Activated CD8-positive, alpha-beta T cell treated with anti-CD3 and anti-CD28 coated beads, Interleukin-2, amount 10 ng/mL, durations not matched to agents 7 days and 5 days (primary cell): ENCODE measurements at places on chromosomes 7 and 10.

DNA sequence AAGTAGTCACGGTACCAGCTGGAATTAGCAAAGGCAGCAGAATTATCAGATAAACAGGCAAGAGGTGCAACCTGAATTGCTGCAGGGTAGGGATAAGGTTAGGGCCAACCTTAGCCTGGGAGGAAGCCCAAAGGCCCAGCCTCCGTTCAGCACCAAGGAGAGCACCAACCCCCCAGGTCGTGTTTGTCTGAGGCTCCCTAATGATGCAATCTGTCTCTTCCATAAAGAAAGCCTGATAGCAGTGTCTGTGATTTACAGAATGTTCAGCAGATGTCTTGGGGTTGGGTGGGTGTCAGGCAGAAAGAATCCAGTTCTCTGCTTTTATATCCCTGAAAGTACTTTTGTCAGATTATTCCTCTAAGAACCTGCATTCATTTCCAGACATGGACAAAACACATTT lies 328.4 kb upstream of the AOAH start:
- peak; percentile 54 for DNase-seq

GRCh38 chr7:80187279-80187678 lies 52.6 kb downstream of the GNAI1 start:
- no peak for DNase-seq

DNA sequence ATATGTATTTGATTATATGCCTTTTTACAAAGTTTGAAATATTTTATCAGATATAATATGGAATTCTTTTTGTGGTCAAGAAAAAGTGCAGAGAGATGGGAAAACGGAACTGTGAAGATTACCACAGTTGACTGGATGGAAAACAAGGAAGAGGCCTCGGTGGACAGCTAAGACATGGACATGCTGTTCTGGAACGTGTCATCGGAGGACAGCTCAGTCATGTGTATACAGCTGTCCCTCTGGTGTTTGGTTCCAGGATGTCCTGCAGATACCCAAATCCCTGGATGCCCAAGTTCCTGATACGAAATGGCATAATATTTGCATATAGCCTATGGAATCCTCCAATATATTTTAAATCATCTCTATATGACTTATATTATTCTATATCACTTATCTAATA lies 49.4 kb downstream of the TRIL start:
- no peak for DNase-seq

DNA sequence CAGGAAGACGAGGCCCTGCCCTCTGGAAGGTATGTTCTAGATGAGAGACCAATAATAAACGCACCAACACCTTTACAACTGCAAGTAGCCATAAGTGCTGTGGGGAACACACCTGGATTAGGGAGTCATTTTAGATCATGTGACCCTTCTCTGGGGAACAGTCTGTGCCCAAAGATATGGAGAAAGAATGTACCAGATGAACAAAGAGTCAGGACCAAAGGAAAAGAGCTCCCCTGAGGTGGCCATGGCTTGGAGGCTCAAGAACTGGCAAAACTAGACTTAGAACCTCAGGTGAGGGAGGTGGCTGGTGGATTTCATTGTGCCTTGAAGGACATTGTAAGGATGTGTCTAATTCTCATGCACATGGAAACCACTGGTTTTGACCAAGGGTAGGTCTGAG lies 10.3 kb upstream of the EN2 start:
- no peak for DNase-seq

DNA sequence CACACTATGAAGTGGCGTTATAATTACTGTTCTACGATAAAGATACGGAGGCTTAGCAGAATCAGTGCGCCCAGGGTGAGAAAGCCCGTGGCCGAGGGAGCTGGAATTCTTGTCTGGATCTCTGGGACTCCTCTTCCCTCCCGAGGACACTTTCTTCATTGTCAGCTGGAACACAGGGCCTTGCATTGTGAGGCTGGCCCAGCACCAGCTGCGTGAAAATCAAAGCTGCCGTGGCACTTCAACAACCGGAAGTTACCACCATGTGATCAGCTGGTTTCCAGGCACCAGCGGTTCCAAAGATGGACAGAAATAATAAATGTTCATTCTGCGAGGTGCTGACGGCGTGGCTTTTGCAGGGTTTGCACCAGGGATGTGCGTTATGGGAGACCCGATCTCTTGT lies 234.0 kb upstream of the PITRM1 start:
- DNase-seq: no peak

GRCh38 chr7:122298618-122299017 lies 5.9 kb downstream of the FEZF1 start:
- no peak for DNase-seq

DNA sequence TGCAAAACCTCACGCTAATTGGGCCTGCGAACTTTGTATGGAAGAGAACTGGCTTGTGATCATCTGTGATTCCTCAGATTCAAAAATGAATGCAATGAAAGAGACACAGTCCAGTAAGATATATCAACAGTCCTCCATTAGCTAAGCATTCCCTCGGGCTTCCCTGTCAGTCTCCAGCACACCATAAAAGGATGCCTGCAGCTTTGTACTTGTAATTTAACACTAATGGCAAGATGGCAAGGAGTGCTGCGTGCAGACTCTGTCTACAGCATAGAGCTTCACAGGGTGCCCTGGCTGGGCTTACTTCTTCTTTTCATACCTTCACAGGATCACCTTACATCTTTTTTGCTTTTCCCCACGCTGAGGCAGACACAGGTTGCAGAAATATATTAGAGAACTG lies 200.0 kb downstream of the GFRA1 start:
- DNase-seq: no peak

GRCh38 chr7:91846436-91846835 lies 34.1 kb downstream of the MTERF1 start:
- DNase-seq: no peak

DNA sequence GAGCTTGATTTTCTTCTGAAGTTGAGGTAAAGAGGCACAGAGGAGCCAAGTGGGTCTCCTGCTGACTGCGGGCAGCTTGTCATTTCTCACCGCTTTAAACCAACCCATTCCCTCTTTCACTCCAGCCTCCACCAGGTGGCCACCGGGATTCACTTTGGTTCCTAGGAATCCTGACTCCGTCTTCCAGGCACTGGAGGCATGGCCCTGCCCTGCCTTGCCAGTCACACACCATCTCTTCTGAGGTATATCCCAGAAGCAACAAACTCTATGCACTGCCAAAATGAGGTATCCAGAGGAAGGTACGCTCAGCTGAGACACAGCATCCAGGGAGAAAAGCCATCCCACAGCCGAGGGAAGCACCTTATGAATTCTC lies 280.8 kb downstream of the TNS3 start:
- no peak for DNase-seq

- no peak for DNase-seq
These were observed 131.6 kb downstream of the PKD1L1 start for GRCh38 chr7:47816647-47817046.

- no peak for DNase-seq
These were observed 4.5 kb downstream of the MBL2 start for GRCh38 chr10:52768001-52768532.

- no peak for DNase-seq
These were observed 202.7 kb downstream of the DNAJB6 start for GRCh38 chr7:157539521-157539920.

DNA sequence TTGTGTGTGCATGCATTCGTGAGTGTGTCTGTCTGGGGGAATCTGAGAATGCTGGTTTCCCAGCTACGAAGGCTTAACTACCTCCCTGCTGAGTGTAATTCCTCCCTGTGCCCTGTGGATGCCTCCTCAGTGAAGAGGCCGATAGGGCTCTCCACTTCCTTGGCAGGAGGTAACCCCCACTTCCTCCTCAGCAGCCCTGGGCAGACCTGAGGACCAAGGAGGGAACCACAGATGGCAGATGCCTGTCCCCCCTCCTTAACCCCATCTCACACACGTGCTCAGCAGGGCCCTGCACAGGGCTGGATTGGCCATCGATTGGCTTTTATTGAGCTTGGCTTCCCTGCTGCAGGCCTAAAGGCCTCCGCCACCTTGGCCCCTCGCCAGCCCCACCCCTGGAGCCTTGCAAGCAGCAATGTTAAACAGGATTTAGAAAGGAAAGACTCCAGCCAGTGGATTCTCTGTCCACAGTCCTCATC lies 45.6 kb upstream of the LRRC4 start:
- DNase-seq: no peak

GRCh38 chr10:82981137-82981723 lies 1106.2 kb downstream of the NRG3 start:
- DNase-seq: no peak

DNA sequence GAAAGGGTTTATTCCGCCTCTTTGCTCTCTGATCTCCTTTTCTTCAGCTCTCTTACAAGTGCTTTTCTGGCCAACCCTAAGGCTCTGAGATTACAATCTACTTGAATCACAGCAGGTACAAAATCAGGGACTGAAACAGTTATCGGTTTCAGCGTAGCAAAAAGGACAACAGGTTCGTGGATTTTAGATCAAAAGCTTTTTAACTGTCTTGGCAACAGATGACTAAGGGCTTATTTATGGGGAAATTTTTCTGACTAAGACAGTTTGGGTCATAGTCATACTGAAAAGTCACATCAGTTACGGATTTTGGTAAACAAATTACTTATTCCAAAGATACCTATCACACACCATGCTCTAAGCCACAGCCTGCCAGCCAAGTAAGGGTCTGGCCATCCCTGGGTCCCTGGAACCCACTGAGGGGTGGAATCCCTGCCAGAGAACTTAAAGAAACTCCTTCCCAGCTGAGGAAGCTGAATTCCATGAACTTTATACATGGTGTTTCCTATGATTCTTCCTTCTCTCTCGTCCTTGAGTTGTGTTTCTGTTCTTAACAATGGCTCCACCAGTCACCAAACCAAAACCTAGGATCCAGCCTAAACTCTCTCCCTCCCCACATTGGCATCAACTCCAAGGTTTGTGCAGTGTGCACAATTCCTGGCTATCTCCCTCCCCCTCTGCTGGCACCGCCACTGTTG lies 169.3 kb downstream of the FAM107B start:
- no peak for DNase-seq

DNA sequence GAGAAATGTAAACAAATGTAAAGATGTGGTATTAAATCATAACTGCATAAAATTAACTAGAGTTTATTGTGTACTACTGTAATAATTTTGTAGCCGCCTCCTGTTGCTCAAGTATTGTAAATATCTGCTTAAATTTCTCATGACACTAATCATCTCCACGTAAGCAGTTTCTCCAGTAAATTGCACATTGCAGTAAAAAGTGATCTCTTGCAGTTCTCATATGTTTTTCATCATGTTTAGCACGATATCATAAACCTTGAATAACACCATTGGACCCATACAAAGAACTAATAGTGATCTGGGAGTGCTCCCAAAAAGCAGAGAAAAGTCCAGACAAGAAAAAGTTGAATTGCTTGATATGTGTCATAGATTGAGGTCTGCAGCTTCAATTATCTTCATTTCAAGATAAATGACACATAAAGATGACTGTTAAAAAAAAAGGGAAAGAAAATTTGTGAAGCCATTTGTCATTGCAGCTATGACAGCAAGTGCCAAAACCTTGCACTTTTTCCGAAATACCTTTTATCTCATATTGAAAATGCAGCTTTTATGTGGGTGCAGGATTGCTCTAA lies 15.3 kb downstream of the LIPA start:
- DNase-seq: no peak

- no peak for DNase-seq
These were observed 147.5 kb downstream of the SEMA3D start for GRCh38 chr7:85039196-85039923.

GRCh38 chr10:12346707-12347106 lies 2.6 kb upstream of the CAMK1D start:
- DNase-seq: no peak

DNA sequence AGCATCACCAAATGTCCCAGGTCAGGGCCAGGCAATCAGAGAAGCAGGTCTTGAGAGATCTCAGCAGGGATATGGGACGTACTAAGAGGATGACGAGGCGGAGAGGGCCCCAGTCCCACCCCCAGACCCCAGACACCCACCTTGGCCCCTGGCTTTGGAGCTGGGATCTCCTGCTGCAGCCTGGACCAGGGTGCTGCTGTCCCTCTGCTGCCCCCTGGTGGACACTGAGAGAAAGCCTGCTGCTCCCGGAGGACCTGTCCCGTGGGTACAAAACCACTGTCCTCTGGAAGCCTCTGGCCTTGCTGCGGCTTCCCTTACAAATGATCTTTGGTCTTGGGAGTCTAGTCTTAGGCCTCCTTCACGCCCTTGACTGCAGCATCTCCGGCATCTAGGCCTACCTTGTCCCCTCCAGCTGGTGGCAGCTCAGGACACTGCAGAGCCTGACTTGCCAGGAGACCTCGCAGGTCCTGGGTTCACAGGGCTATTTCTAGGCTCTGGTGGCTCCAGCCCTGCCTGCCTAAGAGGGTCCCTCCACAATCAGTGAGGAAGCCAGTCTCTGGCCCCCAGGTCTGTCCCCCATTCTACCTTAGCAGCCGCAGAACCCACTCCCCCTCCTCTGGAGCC lies 97.1 kb downstream of the RGS10 start:
- DNase-seq: peak; percentile 89

GRCh38 chr7:139871820-139872219 lies 42.8 kb downstream of the TBXAS1 start:
- DNase-seq: no peak

DNA sequence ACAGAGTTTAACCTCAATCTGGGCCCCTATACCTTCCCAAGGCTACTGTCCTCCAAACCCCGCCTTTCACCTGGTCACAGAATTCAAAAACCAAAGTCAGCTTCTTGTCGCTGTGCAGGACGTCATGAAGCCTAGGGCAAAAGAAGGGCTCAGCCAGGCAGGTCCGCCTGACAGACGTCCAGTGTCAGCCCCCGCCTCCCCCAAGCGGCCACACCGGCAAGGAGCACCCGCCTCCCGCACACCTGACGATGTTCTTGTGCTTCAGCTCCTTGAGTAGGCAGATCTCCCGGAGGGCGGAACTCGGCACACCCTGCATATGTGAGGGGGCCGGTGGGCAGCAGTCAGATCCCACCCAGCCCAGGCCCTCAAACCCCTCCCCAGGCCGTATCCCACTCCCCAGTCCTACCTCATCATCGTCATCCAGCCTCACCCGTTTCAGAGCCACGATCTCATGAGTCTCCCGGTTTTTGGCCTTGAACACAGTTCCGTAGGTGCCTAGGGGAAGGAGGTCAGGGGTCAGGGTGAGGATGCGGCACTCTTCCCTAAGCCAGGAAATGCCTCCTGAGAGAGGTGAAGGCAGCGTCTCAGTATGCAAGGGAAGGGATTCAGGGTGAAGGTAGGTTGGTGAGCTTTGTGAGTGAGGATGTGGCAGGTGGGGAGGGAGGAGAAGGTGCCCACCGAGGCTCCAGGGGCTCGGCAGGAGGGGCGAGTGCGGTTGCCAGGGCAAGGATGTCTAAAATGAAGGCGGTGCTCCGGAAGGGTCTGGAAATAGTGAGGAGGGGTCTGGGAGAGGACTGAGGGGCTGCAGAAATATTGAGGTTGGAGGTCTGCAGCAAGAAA lies 811 bp downstream of the CDK5 start:
- no peak for DNase-seq
